IMR-90 (cell line): ENCODE measurements at places on chromosomes 12 and 14. TPM values are rescaled to one million over a fixed set of nuclear protein-coding genes. Genes with fewer than 3 reads are reported as not detected.

DNA sequence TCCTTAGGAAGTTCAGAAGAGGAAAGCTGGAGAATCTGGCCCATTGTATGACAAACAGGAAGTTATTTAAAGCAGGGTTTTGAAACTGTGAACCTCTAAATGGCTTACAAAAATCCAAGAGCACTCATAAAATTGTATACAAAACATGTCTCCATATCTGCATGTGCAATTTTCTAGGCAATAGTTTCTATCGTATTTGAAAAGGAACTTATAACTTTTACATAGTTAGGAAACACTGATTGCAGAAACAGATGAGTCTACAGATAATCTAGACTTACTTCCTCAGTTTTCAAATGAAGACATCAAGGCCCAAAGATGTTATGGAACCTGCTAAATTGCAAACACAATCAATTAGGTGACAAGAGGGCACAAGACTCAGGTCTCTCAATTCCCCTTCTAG lies 53.3 kb upstream of the ETV6 start:
- DNase-seq = no peak

- peak; percentile 37 for DNase-seq
Observed at GRCh38 chr14:104872469-104873341, 7.6 kb downstream of the CEP170B start.

DNA sequence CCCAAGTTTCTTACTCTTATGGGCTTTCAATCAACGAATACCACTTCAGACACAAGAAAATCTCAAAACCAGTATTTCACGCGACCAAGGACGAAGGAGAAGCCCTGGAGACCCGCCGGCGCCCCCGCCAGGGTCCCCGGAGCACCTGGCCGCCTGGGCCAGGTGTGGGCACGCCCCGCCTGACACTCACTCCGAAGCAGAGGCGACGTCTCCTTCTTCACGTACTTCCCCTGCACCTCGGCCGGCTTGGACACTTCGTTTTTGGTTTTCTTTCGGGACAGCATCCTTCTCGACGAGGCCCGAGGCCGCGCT lies 466 bp downstream of the SAV1 start:
- DNase-seq = no peak

DNA sequence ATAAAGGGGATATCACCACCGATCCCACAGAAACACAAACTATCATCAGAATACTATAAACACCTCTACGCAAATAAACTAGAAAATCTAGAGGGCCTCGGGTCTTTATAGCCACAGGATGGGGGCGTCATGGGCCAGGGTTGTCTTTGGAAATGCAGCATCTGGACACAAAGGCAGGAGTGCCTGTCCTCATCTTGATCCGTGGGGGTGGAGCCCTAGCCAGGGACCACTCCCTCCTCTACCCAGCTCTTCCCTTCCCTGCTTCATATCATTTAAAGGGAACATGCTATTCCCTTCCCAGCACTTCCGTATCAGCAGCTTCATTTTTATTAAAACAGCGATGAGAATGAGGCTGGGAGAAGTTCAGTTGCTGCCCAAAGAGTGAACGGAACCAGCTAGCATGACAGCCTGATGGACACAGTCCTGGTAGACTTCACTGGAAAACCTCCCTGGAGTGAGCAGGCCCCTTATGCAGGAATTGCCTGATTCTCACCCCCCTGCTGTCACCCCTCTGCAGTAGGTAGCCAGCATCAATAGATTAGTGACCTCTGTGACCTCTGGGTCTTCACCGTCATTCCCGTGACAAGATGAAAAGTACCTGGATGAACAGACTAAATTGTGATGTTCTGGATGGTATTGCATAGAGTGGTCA lies 251.4 kb upstream of the RGS6 start:
- DNase-seq = no peak

- peak; percentile 42 for DNase-seq
Observed at GRCh38 chr12:13198876-13199275, 2.4 kb downstream of the EMP1 start.

SRSF5 gene
- total RNA-seq = 29.4 and 96.9 TPM in 2 replicates

ADAM20 gene
- total RNA-seq = 0.18 and 0.28 TPM in 2 replicates
